Left kidney (tissue), 8 donors: ENCODE measurements at places on chromosomes 12 and 14. TPM values are rescaled to one million over a fixed set of nuclear protein-coding genes. Genes with fewer than 3 reads are reported as not detected.

DNA sequence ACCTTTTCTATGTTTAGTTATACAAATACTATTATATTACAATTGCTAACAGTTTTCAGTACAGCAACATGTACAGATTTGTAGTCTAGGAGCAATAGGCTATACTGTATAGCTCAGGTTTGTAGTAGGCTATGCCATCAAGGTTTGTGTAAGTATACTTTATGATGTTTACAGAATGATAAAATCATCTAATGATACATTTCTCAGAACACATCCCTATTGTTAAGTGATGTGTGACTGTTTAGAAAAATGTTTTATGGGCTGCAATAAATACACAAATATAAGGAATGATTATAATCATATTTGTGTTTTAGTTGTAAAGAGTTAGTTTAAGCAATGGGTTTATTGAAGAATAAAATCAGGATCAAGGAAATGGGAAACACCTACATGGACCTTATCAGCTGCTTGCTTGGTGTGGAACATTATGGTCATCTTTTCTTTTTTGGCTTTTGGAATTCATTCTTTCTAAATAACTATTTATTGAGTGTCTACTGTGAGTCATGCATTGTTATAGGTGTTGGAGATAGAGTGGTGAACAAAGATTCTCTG, 24.5 kb upstream of the FBXO33 start:
- DNase-seq: no peak

- peak; percentile 43 for DNase-seq
These were observed 378.7 kb downstream of the PRKD1 start for GRCh38 chr14:29548948-29549370.

GRCh38 chr14:58296726-58297125, 1.6 kb upstream of the ARID4A start:
- DNase-seq: no peak

GRCh38 chr12:6430124-6430989, 14.4 kb upstream of the CD27 start:
- no peak for DNase-seq

DNA sequence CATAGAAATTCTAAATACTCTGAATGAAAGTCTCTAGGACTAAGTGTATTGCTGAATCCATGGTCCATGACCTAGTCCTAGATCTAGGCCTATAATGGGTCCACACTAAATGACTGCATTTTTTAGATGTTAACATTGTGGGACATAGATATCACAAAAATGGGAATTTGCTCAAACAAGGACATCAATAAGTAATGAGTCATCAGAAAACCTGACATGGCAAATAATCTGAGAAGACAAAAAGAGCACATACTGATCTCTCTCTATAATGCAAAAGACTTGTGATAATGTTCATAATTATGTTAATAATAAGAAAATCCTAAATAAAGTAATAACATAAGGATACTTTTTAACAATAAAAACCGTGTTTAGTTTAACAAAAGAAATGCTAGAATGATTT, 1168.4 kb downstream of the FSCB start:
- no peak for DNase-seq

DNA sequence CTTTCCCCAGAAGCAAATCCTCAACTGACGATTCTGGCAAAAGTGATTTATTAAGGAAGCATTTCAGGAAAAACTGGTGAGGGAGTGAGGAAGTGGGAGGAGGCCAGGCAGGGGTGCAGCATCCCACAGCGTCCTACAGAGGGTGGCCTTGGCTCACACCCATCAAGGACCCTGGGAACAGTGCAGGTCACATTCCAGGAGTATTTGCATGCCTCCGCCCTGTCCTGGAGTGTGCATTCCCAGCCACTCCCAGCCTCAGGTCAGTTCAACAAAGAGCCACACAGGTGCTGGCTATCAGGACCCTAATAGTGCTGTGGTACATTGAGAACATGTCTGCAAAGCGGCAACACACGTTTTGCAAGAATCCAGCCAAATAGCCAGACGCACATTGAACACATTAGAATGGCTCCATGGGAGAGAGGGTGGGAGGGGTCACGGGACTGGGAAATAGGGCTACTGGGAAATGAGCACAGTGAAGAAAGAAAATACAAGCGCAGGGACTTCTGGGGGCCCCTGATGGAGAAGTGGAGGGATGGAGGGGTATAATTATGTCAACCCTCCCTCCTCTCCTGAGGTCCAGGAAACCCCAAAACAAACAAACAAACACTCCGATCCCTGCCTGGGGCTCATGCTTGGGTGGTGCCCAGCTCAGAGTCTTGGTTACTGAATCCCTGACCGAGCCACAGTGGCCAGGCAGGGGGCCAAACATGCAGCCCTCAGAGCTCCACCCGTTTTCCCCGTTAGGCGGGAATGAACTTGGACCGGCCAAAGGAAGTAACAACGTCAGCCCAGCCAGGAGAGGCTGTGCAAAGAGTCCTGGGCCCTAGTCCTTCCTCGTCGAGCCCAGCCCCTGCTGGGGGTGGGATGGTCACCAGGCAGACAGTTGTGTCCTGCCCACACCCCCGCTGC, 36.5 kb downstream of the CMKLR1 start:
- DNase-seq: peak; percentile 25

- DNase-seq: no peak
These were observed 154.8 kb downstream of the PRKCH start for GRCh38 chr14:61476105-61476753.

DNA sequence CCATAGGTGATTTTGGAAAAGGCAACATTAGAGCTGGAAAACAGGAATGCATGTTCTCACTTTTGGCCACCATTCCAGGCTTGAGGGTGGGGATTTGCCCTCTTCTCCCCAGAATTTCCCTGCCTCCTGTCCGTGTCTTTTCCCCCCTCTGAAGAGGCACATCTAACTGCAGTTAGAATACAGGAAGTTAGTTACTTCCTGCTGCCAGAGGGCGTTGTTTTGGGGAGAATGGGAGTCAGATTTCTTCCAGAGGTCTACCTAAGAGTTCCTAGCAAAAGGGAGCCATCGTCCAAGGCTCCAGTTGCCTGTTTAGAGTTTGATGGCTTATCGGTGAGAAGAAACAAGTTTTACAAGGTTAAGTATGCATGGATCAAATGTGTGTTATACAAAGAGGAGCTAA, 112.8 kb upstream of the IGF1 start:
- DNase-seq: no peak

DNA sequence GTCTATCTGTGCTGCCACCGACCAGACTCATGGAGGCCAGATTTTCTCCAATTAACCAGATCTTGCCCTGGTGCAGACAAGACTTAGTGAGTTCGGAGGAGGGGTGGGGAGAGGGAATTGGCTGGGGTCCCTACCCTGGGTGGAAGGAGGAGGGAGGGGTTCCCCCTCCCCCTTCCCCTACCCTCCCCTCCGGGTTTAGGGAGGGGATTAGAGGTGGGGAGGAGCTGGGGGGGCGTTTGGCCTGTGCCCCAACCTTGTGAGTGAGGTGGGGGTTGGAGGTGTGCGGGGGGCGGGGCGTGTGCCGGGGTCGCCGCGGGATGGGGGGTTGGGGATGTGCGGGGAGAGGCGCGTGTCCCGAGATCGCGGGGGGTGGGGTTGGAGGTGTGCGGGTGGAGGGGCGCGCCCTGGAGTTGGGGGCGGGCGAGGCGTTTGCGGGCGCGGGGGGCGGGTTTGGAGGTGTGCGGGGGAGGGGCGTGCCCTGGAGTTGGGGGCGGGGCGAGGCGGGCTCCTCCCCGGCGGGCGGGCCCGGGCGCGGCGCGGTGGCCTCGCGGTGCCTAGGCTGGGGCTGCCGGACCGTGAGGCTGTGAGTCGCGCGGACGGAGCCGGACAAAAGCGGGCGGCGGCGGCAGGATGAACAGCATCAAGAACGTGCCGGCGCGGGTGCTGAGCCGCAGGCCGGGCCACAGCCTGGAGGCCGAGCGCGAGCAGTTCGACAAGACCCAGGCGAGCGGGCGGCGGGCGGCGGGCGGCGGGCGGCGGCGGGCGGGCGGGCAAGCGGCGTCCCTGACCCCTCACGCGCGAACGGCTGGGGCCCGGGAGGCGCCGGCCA, at the start of gene HIP1R:
Gene HIP1R, plus strand, starts transcription at position 537 of the 829 bp plus-strand sequence. Its CDS starts 94 bp downstream, at position 631.
- DNase-seq: no peak

DNA sequence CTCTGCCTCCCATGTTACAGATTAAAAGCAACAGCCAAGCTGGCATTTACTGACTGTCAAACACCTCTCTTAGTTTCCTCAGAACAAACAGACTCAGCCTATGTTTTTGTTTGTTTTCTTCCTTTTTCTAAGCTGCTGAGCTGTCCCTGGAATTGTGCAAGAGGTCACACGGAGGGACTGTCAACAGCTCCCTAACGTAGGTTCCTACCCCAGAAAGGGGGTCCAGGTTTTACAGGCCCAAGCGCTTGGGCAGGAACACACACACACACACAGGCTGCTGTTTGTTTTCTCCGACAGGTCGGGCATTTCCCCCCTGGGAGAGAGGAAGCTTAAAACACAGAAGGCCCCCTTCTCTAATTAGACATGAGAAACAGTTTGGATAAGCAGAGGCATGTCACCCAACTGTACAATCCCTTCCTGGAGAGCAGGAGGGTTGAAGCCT, 739.6 kb upstream of the TBX3 start:
- no peak for DNase-seq

- no peak for DNase-seq
These were observed 130.5 kb downstream of the ZFP36L1 start for GRCh38 chr14:68662392-68662791.

DNA sequence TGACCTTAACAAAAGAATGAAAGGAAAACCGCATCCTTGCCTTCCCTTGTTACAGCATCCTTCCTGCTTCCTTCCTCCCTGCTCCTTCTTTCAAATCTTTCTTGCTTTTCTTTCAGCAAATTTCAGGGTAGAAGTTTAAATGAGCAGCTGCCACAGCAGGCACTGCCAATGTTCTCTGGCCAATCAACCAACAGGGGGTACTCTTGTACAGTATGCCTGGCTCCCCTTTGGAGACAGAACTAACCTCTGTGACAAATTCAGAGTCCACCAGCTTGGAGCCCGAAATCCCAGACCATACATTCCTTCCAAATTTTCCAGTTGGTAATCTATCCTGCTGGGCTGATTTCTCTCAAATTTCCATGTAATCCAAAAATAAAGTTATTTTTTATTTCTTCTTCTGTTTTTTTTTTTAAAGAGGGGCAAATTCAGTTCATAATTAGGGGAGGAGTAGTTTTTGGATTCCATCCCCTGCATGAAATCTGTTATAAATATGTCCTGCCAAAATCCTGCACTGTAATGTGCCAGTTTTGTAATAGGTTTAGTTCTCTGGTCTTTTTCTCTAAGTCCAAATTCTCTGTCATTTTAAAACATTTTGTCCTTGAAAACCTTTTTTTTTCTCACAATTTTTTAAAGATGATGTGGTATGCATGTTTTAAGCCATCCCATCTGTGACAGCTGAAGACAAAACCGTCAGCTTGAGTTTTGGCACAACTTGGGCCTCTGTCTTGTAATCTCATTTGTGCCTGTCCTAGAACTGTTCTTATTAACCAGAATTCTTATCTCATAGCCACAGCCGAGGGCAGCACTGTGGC, 610.0 kb upstream of the LMO3 start:
- DNase-seq: no peak

GRCh38 chr12:88006351-88006750, 22.9 kb downstream of the C12orf50 start:
- no peak for DNase-seq

DNA sequence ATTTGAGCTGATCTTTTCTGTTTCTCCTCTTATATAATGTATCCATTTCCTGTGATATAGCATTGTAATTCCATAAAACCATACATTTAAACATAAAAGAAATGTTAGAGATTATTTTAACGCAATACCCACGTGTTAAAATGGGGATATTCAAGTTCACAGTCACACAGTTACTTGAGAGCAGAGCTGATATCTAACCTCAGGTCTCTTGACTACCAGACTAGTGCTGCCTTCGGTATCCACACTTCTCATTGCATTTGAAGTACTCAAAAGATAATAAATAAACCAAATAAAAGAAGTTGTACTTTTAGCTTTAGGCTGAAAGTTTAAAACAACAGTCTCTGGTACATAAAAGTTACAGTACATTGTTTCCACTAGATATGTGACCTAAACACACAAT, 2.9 kb downstream of the CLECL1 start:
- DNase-seq: no peak

GRCh38 chr14:92121207-92121669, 268 bp downstream of the NDUFB1 start:
- peak; percentile 35 for DNase-seq

DNA sequence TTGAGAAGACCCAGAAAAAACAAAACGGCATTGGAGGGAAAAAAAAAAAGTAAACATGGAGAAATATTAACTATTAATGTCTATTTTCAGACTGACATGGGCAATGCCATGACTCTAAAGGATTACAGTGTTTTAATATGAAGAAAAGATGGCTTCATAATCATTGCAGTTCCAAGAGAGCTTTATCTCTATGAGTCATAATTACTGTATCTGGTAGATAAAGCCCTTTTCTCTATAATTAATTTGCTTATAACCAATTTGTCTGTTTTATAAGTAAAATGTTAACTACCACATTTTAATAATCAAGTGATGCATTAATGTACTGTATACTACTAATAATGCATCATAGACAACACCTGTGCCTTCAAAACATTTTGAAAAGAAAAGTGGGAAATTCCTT, 59.7 kb downstream of the CLIP1 start:
- no peak for DNase-seq

GRCh38 chr12:133107121-133107520, 23.0 kb downstream of the ZNF891 start:
- DNase-seq: no peak

GRCh38 chr14:60226298-60226697, 22.7 kb upstream of the PPM1A start:
- DNase-seq: no peak

DNA sequence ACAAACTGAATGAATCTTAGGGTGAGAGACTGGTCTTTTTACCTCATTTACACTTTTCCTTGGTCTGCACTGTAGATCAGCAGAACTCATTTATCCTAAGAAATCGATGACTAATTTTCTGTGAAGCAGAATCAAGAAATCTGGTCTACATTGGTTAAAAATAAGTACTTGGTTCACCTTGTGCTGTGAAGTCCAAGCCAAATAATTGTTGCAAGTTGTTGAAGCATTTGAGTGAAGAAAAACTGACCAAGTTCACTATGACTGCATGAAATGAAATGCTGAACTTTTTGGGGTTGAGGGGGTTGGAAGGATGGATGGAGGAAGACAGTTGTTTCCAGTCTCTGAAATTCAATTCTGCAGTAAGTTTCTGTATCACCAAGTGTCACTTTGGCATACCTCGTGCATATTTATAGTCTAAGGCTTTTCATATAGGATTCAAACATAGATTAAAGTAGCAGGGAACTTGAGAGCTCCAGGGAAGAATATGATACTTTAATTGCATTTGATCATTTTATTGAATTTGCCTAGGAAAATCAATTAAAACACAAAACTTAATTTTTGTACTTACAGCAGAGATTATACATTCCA, 75.0 kb downstream of the FAR2 start:
- no peak for DNase-seq

DNA sequence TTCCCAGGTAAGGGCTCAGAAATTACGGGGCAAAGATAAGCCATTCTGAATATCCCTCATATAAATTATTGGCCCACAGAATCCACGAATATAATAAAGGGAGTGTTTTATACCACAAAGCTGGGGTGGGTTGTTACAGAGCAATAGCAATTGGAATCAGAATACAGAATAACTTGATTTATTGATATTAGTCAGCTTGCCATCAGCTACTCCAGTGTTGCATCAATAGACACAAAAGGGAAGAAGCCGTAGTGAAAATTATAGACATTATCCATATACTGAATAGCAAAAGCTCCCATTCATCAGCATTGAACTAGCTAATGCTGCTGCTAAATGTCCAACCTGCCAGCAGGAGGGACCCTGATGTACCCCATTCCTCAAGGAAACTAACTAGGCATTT, 18.3 kb downstream of the MDGA2 start:
- no peak for DNase-seq

Gene TAS2R9
- not detected for polyA plus RNA-seq

Gene CLEC2B
- 2.6 TPM for polyA plus RNA-seq

Gene KRT3
- not detected for polyA plus RNA-seq

Gene PLEKHA5
- polyA plus RNA-seq: 123 TPM

Gene KLHL33
- 0.60 TPM for polyA plus RNA-seq

Gene ADAM21
- polyA plus RNA-seq: 0.93 TPM

Gene TIMELESS
- polyA plus RNA-seq: 49.1 TPM
